ENCODE measurements at places on chromosomes 6 and 20.

- no peak for DNase-seq
Observed at GRCh38 chr20:47950124-47950912, 165.0 kb upstream of the SULF2 start.

- no peak for DNase-seq
Observed at GRCh38 chr6:23659125-23659524, 466.9 kb upstream of the NRSN1 start.

- no peak for DNase-seq
Observed at GRCh38 chr6:25928562-25929324, 1.7 kb downstream of the SLC17A2 start.

- no peak for DNase-seq
Observed at GRCh38 chr6:21958428-21958827, 338.4 kb downstream of the PRL start.

DNA sequence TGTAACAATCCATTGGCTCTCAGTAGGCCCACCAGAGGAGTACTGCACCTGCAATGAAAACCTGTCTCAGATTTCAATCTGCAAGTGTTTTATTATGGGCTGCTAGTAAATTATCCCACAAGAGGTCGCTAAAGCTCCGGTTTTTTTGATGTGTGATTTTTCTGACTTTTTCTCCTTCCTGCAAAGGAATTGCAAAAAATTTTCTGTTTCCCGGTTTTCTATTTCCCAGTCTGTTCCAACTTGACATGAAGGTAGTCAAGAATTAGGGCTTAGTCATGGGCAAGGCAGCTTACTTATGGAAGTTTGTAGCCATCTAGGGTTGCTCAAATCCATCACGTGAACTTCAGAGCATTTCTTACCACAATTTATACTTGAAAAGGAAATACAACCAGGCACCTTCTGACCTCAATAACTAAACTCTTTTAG lies 38.5 kb upstream of the AHI1 start:
- no peak for DNase-seq

GRCh38 chr20:17473659-17474058 lies 57.5 kb downstream of the BFSP1 start:
- DNase-seq: no peak

- no peak for DNase-seq
Observed at GRCh38 chr20:42650191-42650746, 539.4 kb downstream of the PTPRT start.

DNA sequence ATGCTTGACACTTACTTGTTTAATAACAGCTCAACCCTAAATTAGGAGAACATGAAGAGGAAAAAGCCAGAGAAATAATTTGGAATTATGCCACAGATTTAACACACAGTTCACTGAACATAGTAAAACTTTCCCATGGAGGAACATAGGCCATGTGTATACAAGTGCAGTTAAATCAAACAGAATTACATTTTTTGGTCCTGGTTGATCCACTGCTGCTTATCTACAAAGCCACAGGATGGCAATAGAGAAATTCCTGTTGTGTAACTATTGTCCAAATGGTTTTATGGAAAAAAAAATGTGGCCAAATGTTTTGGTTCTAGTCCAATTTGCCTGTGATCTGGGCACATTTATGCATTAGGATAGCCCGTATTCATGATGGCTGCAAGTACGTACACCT lies 136.8 kb downstream of the ALDH8A1 start:
- no peak for DNase-seq

DNA sequence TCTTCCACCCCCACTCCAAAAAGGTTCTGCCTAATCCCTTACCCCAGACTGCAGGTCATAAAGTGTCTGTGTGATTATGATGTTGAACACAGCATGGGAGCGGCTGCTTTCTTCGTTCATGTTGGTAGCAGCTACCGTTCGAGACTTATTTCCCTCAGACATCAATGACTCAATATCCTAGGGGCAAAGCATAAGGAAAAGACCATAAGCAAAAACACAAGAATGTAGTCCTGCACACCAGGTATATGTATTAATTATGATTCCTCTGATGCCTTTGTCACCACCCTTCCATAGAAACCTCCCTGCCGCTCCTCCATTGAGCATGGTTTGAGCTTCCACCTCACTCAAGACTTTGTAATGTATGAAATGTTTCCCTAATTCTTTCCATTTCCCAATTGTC lies 137.2 kb downstream of the KIF13A start:
- no peak for DNase-seq

- no peak for DNase-seq
Observed at GRCh38 chr6:285030-285771, 7.1 kb upstream of the DUSP22 start.

Measured in activated T-cell treated with anti-CD3 and anti-CD28 coated beads for 48 hours (primary cell).